ENCODE measurements at places on chromosomes 4 and X. TPM values are rescaled to one million over a fixed set of nuclear protein-coding genes. Genes with fewer than 3 reads are reported as not detected.

The ZCCHC18 gene
- total RNA-seq, result 0.09 TPM

The ARHGAP24 gene
- 3.0 TPM for total RNA-seq

The TSPAN7 gene
- total RNA-seq, result 3.0 TPM

The SASH3 gene
- total RNA-seq, result not detected

The SPINK2 gene
- not detected for total RNA-seq

Data from A549 treated with AZD2906 at 1 μM for 4 hours (cell line).